Cerebellar nuclear complex (tissue), 1 donor: ENCODE measurements at places on chromosomes 5 and 9.
A peak's percentile ranks its signal among the peaks of the same experiment; 100 is the strongest.

DNA sequence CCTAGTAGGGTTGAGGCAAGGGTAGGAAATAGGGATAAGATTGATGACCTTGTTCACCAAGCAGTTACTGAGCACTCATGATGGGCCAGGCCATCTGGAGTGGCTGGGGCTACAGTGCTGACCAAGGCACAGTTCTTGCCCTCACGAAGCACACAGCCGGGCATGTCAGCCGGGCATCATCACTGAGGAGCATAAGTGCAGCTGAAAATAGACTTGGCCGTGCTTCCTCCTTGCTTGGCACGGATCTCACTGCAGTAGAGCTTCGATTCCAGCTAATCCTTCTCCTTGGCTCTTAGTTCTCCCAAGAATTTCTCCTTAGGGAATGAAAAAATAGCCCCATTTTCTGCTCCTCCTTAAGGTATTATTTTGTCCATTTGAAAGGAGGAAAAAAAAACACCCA lies 116.6 kb downstream of the NMUR2 start:
- DNase-seq, result peak; percentile 40

DNA sequence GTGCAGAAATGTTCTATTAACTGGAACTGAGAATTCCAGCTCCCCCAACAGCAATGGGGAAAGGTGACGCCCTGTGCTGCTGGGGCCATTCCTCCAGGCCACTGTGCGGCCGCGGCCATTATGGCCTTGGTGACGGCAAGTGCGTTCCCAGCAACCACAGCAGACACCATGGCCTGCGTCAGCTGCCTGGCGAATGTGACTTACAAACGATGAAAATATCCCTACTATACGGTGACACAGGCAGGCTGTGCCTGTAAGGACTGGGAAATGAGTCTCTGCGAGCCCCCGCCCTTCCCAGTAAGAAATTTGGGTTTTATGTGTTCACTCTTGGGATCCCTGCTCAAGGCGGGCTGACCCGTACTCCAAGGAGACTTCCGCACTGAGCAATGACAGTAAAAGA lies 20.6 kb downstream of the CLPTM1L start:
- no peak for DNase-seq

DNA sequence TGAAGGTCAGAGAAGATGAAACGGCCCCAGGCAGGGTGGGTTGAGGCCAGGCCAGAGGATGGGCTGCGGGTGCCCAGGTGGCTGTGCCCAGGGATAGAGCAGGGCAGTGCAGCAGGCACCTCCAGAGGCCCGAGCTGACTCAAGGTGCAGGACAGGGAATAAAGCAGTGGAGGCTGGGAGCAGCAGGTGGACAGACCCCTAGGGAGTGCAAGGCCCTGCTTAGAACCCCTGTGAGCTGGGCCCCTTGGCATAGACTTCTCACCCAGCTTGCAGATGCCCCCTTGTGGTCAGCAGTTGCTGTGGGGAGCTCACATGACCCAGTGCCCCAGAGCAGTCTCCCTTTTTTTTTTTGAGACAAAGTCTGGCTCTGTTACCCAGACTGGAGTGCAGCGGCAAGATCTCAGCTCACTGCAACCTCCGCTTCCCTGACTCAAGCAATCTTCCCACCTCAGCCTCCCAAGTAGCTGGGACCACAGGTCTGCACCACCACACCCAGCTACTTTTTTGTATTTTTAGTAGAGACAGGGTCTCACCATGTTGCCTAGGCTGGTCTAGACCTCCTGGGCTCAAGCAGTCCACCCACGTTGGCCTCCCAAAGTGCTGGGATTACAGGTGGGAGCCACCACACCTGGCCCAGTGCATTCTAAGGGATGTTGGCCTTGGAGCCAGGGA lies 118.8 kb downstream of the WNK2 start:
- no peak for DNase-seq

DNA sequence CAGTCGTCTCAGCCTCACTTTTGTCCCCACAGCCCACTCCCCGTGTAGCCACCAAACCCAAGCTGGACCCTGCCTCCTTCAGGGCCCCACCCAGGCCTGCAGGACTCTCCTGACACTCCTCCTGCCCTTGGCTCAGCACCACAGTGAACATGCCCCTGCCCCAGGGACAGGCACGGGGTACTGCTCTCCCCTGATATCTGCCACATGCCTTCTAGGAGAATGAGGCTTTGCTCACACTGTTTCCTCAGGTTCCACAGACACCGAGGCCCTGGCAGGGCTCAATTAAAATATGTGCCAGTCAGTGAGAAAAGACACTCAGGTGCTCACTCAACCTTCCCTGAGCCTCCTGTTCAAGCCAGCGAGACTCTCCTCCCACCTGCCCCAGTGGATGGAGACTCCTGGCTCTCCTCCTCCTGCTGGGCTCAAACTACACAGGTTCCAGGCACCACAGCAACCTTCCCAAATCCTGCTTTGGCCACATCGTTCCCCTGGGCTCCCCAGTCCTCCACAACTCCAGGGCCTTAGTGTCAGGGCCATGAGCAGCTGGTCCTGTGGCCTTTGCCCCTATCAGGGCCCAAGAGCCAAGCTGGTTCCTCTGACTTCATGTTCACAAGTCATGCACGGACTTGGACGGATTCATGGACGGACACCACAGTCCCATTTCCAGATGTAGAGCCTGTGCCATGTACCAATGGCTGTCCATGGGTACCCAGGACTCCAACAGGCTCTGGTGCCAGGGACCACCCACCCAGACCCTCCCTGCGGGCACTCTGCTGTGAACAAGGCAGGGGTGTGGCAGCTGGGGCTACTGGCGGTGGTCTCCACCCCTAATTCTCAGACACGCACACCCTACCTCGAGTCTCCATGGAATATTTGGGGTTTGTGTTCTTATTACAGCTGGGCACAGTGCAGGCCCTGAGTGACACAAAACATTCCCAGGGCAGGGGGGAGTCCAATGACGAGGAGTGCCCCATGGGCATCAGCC lies 36.6 kb downstream of the BICD2 start:
- DNase-seq, result no peak

GRCh38 chr5:179274321-179275315 lies 70.6 kb downstream of the ADAMTS2 start:
- no peak for DNase-seq

DNA sequence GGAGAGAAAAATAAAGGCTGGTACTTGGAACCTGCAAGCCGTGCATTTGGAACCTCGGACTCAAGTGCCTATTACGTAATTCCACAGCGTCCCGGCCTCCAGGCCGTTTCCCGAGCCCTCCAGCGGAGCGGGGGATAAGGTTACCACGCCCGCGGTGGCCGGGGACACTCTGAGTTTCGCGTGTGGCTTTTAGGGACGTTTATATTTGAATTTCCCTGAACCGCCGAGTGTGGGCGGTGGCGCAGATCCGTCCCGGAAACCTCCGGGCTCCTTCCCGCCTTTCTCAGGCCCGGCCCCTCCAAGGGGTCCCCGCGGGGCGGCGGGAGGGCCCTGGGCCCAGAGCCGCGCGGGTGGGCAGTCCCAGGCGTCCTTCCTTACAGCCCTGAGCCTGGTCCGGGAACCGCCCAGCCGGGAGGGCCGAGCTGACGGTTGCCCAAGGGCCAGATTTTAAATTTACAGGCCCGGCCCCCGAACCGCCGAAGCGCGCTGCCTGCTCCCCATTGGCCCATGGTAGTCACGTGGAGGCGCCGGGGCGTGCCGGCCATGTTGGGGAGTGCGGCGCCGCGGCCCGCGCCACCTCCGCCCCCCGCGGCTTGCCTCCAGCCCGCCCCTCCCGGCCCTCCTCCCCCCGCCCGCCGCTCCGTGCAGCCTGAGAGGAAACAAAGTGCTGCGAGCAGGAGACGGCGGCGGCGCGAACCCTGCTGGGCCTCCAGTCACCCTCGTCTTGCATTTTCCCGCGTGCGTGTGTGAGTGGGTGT lies at the start of gene LMNB1:
LMNB1 (plus strand) TSS at position 638 of the 758 bp plus-strand sequence. CDS start 373 bp downstream, outside the sequence.
- DNase-seq, result peak; percentile 19

- no peak for DNase-seq
Observed at GRCh38 chr9:98118640-98119601, at the start of gene TRIM14. TRIM14 (minus strand) TSS chr9:98119222; CDS start chr9:98119188, 34 bp downstream.

DNA sequence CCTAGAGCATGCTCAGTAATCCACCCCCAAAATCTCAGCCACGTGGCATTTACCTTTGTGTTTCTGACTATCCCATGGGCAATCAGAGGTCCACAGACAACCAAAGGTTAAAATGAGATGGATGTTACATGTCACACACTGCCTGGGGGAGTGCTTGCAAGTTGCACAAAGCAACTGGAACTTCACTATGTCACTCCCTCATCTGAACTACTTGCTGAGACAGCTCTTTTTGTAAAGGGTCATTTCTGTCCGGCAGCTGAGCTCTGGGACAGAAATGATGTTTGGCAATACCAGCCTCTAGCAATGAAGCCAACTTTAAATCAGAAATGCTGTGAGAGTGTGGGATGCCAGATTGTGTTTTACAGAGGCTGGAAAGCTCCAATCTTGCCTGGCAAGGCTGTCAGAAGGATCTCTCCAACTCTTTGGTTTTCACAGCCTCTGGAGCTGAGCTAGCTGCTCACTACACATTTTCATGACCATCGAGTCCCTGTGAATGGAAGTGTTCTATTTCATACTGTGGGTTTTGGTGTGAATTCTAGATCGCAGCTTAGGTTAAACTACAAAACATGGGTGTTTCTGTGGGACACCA lies 66.3 kb upstream of the TMEM215 start:
- no peak for DNase-seq

- no peak for DNase-seq
Observed at GRCh38 chr5:169550227-169550626, 33.3 kb upstream of the SPDL1 start.

DNA sequence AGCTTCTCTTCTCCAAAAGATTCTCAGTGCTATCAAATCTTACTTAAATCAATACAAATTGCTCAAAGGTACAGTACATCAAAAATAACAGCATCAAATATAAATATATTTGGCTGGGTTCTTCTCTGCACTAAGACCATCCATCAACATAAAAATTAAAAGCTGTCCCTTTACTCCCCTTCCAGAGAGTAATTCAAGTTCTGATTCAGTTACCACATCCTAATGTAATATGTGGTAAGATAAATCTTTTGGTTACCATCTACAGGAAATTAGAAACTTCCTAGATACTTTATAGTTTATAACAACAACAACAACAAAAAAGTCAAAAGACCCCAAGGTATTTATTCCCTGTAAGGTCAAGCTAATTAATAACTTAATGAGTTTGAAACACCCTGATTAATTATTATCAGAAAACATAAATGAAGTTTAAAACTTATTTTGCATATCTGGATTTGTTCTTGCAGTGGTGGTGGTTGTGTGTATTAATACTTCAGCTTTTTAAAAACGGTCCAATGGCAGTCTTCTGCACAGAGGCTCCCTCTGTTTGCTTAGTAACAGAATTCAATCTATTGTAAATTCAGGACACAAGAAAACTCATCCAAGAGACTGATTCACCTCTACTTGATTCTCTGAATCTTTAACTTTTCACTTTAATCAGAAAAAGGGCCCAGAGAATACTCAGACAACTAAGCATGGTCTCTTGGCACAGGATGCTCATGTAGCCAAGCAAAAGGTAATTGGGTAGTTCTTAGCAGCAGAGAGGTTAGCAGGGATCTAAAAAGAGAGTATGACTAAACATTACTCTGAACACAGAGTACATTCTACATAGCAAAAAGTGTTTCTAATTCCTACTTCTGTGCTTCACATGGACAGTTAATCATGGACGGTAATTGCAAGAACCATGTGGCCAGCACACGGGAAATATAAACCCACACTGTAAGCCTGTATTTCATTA lies 20.1 kb downstream of the DIAPH1 start:
- no peak for DNase-seq

DNA sequence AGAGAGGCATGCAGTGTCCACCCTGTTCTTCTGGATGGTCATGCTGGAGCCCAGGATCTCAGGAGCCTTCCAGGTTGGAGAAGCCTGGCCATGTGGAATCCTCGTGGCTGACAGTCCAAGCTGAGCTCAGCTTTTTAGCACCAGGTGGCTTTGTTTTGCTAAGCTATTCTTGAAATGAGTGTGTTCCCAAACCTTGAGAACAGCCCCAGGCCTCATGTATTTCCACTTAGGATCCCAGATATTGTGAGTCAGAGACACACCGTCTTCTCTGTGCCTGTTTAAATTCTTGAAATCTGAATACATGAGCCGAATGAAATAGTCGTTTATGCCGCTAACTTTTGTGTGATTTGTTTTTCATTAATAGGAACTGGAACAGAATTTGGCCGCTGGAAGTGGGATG lies 61.2 kb downstream of the IRX2 start:
- no peak for DNase-seq

DNA sequence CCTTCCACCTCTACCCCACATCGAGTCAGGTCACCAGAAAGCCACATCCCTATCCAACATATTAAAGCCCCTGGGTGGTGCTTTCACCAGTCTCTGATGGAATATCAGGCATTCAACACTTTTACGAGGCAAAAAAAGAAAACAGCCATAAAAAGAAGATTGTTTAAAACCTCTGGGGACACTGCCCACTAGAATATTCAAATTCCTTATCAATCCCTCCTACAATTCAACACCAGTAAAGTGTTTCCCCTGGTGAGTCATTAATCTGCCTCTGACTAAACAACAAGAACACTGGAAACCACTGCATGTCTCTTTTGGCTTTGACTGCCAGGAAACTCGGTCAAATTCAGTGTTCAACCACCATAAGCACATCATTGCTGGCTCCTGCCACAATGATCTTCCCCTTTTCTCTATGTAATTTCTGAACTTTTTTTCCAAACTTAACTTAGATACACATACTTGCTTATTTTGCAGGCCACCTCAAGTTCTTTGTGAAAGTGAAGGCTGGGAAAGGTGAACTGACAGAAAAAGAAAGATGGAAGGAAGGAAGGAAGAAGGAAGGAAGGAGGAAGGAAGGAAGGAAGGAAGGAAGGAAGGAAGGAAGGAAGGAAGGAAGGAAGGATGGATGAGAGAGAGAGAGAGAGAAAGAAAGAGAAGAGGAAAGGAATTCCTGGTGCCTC lies 105.3 kb downstream of the PAX5 start:
- no peak for DNase-seq

- DNase-seq, result no peak
Observed at GRCh38 chr5:32443145-32443540, 1.4 kb downstream of the ZFR start.

DNA sequence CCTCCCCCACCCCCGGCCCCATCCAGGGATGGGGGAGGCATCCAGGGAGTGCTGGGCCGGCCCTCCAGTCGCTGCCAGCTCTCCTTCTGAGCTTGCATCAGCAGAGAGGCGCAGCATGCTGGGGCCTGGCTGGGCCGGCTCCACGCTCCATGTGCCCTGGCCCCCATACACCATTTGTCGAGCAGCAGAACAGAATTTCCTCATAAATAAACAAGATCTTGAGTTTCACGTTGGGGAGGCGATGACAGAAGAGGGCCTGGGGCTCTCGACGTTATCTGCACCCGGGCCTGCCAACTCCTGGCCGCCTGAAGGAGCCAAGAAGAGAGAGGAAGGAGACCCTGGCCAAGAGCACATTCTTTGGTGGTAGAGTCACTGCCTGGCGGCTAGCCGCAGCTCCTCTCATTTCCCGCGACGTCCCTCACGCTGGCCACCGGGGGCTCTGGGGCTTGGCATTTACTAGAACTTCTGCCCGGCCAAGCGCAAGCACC lies 177.0 kb downstream of the FGF18 start:
- no peak for DNase-seq
